ENCODE measurements at places on chromosomes 3 and 15.

DNA sequence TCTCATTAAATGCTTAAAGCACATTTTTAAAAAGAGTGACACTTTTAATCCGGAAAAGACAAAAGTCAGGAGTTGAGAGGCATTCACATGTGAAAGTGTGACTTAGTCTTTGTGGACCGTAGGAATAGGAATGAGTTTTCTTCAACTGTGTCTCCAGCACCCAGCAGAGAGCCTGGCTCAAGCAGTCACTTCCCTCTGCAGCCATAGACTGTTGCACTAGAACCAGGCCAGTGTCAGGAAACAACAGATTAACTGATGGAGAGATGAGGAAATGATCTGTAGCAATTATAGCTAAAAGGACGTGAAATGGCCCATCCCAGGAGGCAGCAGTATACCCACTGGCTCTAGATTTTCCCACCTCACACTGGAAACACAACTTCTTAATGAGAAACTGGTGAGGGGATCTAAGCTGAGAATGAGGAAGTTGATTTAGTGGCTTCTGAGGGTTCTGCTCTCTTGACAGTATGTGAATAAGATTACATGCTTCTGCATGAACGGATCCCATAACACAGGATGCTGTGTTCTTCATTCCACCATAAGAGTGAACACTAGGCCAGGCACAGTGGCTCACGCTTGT lies 19.8 kb downstream of the CFAP92 start:
- no peak for DNase-seq

GRCh38 chr3:171829841-171830517 lies 13.2 kb upstream of the TMEM212 start:
- peak; percentile 9 for DNase-seq

DNA sequence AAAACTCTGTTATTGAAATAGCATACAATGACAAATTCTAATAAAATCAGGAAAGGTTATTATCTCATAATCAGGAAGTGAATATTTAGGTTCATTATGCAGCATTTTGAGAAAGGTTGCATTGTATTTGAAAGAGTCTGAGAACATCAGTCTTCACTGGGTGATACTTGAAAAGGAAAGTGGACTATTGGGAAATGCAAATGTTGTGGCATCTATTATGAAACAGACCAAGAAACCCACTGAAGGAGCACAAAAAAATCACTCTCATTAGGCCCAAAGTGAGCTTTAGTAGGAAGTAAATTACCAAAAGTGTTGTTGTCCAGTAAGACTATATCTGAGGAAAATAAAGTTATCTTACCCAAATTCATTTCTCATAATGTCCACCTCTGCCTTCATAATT lies 90.8 kb downstream of the ZPLD1 start:
- DNase-seq = no peak

DNA sequence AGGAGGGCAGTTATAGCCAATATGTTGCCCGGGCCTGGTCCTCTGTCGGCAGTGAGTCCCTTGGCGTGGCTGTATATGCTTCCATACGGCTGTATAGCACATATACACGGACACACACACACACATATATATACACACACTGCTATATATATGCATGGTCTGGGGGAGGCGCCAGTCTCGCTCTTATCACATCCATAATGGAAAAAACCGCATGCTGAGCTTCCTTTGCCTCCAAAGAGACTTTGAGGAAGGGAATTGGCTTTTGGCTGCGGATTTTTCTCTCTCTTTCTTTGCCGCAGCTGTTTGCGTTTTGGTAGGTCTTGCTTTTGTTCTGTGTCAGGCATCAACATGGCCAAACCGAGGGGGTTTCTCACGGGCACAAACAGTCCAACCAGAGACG lies 11.3 kb upstream of the TMEM115 start:
- peak; percentile 26 for DNase-seq

GRCh38 chr15:63462088-63462487 lies 42.3 kb upstream of the USP3 start:
- DNase-seq = no peak

GRCh38 chr3:152264378-152264777 lies 4.4 kb upstream of the MBNL1 start:
- no peak for DNase-seq

GRCh38 chr15:68739390-68740080 lies 81.2 kb downstream of the ANP32A start:
- no peak for DNase-seq

- DNase-seq = no peak
These were observed 122.2 kb downstream of the KLHL25 start for GRCh38 chr15:85672332-85673084.

DNA sequence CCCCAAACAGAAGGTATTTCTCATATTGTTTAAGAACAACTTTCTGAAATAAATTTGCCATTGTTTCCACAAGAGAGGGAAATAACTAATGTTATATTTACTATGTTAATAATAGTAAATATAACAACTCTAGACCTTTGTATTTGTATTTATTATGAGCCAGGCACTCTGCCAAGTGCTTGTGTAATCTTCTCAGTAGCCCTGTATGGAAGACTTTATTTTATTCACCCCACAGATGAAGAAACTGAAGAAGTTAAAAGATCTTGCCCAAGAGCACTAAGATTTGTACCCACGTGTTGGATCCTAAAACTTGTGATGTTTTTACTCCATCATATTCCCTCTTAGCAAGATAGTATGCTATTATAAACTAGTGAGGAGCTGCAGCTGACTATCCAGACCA lies 12.0 kb upstream of the GNB4 start:
- DNase-seq = no peak

DNA sequence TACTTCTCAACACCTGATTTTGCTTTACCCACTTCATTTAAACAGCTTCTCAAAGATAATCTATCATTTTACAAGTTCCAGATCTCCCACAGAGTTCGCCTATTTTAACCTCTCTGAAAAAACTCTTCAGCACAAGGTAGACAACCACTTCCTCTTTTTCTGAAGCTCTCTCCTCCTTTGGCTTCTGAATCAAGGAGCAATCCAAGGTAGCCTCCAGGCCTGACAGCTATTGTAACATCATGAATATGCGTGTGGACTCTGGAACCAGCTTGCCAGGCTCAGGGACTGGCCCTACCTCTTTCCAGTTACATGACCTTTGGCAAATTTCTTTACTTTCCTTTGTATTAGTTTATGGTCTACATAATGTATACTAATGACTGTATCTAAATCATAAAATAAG lies 405.9 kb upstream of the ZNF385D start:
- no peak for DNase-seq

- DNase-seq = no peak
These were observed 67.0 kb downstream of the DAPK2 start for GRCh38 chr15:63979262-63979793.

DNA sequence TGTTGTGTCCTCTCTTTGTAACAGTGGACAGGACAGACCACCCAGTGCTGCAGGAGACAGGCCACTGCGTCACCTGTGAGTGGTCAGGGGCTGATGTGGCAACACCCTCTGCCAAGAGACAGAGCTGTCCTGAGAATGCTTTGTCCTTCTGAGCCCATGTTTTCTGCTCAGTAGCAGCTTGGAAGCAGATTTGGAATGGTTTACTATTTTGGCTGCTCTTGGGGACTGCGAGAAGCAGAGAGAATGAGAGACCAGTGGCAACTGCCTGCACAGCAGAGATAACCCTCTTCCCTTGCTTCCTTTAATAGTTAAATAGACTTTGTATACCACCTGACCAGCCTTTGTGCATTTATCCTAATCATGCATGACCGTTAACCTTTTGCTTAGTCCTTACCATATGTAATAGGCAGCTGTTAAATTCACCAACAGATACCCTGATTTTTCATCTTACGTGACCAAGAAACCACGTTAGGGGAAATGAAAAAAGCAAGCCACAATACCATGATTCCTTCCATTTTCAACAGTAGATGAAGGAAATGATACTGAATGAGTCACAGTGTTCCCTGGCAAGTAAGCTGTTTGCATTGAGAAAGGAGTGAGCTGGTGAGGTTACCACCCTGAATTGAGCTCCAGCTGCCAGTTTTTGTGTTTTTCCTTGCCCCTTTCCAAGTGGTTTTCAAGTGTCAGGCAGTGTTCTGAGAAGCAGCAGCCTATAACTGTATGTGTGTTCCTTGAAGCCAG lies 35.5 kb downstream of the B3GALNT1 start:
- DNase-seq = no peak

DNA sequence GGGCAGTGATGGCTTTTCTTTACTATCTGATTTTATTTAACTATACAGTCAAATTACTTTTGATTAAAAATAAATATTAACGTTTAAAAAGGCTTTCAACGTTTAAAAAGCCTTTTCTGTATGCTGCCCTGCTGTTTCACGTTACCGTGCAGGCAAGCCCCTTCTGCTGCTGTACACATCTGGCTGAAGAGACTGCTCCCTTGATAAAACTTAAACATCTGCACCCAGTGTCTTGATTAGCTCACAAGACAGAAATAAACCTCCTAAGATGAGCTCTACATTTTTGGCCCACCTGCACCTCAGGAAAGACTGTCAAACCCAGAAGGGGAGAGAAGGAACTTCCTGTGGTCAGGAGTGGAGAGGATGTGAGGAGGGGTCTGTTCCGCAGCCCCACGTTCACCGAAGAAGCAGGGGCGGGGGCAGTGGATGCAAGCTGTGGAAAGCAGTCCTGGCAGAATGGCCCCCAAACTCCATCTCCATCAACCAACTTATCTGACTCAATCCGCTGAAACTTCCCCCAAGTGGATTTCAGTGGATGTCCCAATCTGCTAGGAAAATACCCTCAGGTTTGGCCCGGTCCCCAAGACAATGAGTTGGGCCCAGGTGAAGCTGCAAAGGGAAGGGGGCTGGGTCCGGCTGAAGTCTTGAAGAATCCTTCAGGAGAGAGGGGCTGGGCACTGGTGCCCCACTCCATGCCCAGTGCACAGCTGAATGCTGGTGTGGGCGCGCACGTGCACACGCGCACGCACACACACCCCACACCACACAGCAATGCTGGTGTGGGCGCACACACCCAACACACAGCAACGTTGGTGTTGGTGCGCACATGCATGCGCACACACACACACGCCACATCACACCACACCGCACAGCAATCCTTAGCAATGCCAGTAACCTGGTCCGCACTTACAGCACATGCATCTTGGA lies 88.6 kb downstream of the LRIG1 start:
- DNase-seq = no peak

DNA sequence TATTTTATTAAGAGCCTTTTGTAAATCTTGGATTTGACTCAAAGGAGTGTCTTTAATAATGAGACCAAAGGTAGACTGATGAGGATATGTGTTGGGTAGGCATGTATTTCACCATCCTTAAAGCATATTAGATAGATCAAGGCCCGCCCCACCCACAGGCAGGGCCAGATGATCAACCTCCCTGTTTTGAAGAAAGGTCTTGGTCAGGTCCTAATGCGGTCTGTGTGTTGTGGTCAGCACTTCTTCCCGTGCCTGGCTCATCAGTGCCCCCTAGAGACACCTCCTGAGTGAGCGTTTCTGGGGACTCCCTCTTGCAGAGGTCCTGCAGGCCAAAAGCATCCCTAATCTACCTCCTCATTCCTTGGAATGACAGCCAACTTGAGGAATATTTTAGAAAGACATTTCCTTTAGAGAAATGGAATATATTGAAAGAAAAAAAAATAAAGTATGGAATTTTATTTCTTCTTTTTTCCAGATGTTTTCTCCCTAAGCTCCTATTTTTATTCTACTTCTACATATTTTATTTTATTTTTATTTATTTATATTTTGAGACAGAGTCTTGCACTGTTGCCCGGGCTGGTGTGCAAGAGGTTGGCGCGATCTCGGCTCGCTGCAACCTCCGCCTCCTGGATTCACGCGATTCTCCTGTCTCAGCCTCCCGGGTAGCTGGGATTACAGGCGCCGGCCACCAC lies 6.0 kb downstream of the TM4SF4 start:
- DNase-seq = peak; percentile 72

DNA sequence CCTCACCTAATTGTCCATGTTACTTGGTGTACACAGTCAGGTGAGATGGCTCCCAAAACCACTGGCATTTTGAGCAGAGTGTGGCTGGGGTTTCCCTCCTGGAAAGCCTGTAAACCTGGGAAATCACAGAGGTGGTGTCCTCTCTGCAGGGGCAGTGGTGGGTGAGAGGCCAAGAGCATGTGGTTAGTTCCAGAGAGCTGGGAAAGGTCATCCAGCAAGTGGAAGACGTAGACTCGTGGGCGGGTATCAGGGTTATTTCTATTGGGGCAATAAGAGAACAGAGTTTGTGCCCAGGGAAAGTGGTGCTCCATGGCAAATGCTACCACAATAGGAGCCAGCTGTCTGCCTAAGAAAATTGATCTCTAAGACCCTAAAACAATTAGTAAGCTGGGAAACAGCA lies 44.6 kb upstream of the LIMD1 start:
- no peak for DNase-seq

DNA sequence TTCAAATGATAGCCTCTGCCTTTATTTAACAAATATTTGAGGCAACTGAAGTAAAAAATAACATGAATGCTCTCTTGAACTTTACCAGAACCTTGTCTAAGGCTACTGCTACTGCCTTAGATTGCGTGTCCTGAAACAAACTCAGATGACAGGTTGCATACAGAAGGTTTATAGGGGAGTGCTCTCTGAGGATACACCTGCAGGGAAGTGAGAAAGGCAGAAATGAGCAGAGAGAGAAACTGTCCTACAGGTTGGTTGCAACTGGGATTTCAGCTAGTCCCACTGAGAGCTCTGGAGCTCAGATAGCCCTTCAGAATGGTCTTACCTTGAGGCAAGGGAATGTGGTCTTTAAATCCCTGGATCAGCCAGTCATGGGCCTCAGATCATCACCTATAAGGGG lies 165.5 kb downstream of the IL5RA start:
- DNase-seq = no peak

DNA sequence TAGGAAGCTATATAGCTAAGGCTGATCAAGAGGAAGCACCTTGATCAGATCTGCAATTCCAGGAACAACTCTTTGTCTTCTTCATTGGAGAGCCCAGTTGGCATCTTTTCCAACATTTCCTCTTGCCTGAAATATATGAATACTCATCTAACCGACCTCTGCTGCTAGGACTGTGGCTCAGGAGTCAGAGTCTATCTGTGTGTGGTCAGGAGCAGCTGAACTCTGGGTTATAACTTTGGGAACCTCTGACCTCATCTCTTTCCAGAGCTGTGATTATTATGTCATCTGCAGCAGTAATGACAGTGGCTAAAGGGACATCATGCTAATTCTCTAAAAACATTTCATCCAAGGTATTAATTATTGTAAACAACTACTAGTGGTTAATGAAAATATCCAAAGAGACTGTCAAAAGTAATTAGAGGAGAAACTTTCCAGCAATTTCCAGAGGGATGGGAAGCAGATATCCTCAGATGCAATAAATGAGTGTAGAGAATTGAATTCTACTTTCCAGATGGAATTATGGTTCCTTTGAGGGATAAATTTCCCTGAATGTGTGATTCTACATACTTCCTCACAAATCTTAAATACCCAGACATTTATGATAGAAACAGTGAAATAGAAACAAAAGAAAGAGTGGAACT lies 11.5 kb upstream of the SPINK8 start:
- DNase-seq = no peak

- no peak for DNase-seq
These were observed 113.5 kb downstream of the RASA2 start for GRCh38 chr3:141600331-141600730.

GRCh38 chr3:30832961-30833575 lies 61.4 kb downstream of the GADL1 start:
- DNase-seq = no peak

- DNase-seq = no peak
These were observed 74.7 kb upstream of the C3orf80 start for GRCh38 chr3:160150525-160150924.

- DNase-seq = no peak
These were observed 13.0 kb upstream of the BFSP2 start for GRCh38 chr3:133386876-133387275.

All from NCI-H1092 treated with DMSO at 0.1 percent for 48 hours (cell line).